ENCODE measurements at places on chromosomes 6 and 20.

DNA sequence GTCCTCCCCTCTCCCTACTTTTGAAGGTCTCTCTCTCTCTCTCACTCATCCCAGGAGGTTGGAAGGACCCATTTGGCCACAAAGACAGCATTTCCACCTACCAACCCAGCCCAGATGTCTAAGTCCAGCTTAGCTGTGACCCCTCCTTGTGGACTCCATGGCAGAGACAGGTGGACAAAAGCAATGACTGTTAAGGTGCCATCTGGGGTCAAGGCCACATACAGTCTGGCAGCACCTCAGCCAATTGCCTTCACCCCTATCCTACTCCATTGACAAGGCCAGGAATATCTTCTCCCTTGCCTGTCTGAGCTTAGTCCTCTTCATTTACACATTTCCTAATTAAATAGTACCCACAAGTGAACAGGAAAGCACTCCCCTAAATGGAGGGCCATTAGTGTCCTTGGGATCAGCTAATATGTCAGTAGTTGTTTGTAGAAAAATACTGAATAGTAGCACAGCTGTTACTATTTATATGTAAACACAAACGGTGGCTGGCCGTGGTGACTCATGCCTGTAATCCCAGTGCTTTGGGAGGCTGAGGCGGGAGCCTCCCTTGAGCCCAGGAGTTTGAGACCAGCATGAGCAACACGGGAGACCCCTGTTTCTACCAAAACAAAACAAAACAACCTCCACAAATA lies 28.8 kb downstream of the GCM1 start:
- peak; percentile 19 for DNase-seq

DNA sequence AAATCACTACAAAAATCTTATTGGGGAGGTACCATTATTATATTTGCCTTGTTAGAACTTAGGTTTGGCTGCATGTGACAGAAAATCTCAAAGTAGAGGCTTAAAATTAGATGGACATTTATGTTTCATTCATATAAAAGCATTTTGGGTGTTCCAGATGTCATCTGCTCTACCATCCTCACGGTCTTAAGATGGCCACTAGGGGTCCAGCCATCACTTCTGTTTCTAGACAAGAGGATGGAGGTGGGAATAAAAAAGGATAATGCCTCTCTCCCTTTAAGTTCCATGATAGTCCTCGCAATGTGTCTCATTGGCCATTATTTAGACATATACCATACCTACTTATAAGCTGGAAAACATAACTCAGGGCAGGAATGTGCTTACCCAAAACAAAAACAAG lies 929.5 kb downstream of the KIF16B start:
- DNase-seq: no peak

GRCh38 chr20:14611479-14611878 lies 274.1 kb upstream of the FLRT3 start:
- DNase-seq: no peak

DNA sequence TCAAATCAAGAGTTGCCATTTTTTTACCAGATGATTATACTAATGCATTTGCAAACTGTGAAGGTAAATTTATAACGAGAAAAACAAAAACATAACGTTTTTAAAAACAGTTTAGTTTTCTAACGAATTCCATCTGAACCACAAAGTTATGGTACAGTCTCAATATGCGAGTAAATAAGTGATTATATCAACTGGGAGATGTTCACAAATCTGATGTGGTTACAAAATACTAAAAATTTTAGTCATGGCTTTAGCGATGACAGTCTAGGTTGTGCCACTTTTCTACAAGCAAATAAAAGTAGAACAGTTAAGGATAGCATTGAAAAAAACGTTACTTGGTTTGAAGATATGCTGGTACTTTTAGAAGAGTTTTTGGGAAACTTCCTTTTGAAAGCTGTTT lies 186.8 kb downstream of the FUT9 start:
- DNase-seq: no peak

DNA sequence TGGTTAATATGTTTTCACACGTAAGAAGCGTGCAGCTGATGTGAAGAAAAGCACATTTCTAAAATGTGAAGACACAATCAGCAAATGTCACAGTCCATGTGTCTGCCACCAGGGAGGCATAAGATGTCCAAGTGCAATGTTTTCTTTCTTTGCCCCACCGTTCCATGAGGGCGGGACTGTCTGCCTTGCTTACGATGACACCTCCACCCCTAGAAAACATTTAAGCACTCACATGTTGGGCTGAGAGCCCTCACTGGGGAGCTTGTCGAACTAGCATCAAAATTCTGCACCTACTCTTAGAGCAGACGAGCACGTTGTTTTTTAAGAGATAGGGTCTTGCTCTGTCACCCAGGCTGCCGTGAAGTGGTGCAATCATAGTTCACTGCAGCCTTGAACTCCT lies 57.6 kb downstream of the PSMG4 start:
- DNase-seq: no peak

DNA sequence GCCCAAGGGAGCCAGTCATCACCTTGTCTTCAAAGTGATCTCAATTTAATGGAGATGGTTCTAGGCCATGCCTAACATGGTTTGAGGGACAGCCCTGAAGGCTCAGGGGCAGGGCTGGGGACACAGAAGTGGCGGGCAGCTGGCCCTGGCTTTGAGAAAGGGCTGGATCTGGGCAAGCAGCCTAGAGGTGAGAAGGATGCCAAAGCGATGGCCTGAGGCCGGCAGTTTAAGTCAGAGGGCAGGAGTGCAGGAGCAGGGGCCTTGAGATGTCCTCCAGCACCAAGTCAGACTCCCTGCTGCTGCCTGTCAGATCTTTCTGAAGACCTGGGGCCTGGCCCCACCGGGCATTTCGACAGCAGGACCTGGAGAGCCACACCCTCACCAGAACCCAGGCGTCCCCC lies 28.4 kb upstream of the APMAP start:
- no peak for DNase-seq

DNA sequence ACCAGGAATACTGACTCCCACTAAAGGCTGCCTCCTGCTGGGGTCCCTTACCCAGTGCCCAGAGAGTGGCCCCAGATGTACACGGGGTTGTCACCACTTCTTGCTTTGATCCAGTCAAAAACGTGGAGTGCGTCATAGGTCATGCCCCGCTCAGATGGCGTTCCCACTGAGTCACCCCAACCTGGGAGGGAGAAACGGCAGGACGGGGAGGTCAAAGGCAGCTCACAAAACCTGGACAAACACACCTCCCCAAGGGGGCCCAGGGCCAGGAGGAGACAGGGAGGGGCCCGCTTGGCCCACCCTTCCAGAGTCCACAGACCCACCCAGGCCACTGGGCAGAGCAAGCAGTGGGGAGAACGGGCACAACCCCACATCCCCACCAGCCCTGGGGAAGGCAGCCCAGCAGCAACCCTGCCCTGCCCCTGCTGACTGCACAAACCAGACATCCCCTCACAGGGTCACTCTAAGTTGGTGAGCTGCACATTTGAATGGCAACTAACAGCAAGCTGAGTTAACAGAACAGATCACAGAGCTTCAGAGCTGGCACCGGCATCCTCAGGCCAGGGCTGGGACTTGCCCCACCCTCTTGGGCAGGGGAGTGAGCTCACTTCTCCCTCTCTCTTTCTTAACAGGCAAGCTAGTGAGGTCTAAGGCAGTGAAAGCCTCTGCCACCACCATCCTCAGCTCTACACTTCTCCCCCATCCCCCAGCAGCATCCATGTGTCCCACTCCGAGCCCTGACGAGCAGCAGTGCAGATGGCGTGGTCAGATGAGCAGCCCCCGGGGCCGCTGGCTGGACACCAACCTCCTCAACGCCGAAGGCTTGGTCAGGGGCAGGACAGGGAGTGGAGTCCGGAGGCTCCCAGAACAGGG lies 61.7 kb downstream of the PYGB start:
- no peak for DNase-seq

DNA sequence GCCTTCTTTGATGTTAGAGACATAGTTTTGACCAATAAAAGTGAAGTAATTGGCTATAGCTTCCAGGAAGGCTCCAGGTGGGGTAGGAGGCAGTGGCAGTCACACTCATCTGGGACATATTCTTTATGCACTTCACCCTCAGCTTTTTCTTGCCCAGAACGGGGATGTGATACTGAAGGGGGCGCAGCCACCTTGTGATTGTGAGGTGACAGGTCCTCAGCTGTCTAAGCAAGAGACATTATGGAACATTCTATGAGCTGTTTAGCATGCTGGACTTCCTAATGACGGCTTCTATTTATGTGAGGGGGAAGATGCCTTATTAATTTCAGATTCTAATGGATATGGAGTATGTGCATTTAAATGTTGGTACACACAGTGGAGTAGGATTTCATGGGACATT lies 151.3 kb upstream of the ZFP64 start:
- no peak for DNase-seq

DNA sequence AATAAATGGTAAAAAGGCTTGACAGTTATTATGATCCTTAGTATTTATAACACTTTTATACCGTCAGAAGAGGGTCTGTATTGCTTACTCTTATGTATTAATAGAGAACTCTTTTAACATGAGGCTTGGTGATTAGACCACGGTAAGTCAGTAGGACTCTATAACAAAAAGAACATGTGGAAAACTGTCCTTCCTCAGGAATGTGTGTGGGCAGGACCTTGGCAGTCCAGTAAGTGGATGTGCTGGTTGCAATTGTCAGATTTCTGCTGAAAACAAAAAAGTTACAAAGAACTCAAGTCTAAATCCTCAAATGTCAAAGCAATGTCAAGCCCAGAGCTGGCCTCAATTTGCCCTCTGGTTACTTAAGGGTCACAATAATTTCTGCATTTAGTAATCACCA lies 81.1 kb downstream of the PLCG1 start:
- DNase-seq: no peak

DNA sequence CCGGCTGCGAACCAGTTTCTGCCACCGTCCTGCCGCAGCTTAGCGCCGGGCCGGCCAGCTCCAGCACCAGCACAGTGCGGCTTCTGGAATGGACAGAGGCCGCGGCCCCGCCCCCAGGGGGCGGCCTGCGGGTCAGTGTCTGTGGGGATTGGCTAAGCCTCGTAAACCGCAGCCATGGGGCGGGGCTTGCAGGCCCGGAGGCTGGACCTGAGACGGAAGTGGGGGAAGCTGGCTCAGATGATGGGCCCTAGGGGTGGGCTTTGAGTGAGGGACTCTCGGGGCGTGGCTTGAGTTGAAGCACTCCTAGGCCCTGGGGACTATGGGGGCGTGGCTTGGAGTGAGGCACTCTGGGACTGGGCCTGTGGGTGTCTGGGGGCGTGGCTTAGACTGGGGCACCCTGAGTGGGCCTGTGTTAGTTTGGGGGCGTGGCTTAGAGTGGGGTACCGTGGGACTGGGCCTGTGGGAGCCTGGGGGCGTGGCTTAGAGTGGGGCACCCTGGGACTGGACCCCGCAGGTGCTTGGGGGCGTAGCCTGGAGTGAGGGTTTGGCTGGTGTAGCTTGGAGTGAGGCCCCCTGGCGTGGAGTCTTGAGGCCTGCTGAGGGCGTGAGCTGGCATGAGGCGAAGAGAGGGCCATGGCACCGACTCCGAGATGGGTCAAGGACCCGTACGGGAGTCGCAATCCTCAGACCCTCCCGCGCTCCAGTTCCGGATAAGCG lies 6.6 kb downstream of the L3MBTL1 start:
- DNase-seq: peak; percentile 100

DNA sequence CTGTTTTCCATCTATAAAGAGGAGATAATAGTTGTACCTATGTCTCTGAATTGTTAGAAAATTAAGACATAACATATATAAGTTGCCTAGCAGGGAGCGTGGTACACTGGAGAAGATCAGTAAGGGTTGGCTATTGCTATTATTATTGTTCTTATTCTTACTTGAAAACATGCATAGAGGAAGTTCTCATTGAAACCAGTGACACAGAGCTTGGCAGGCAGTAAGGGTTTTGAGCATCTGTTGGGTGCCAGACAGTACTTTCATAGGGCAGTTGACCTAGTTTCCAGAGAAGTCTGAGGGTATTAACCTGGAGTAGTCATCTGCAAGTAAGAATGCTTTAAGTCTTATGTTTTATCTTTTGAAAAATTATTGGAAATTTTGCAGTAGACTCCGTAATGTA lies 13.3 kb upstream of the SGK1 start:
- no peak for DNase-seq

Measured in NCI-H460 (cell line).